ENCODE measurements at places on chromosomes 16 and 17. TPM values are rescaled to one million over a fixed set of nuclear protein-coding genes. Genes with fewer than 3 reads are reported as not detected.
A peak's percentile ranks its signal among the peaks of the same experiment; 100 is the strongest.

GRCh38 chr17:31015639-31016038 is 44.8 kb downstream of the RNF135 start:
- no peak overlapping the region for H3K4me3 ChIP-seq
- peak; percentile 17 for DNase-seq
- H3K36me3 ChIP-seq, result no peaks in the 10 kb centered on the region
- no peak overlapping the region for H3K27ac ChIP-seq

DNA sequence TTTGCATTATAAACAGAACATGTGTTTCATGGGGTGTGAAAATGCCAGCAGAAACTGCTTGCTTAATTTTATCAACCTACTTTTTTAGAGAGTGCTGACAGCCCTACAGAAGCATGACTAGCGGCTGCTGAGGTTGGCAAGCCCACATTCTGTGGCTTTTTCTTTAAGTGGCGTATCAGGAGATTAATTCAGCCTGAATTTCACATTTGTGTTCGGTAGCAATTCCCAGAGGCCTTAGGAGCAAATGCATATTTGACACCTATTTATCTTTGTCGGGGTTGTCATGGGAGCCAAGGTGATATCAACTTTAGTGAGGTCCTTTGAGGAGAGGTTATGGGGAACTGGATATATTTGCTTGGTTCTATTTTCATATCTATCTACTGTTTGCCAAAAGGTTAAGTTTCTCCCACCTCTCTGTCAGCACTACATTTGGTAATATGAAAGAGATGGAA is 140.9 kb downstream of the KCNJ2 start:
- no peaks in the 10 kb centered on the region for H3K27me3 ChIP-seq
- DNase-seq, result no peak
- peaks cover 19% of the 10 kb centered on the region for H3K4me1 ChIP-seq
- no peak overlapping the region for H3K4me3 ChIP-seq
- H3K36me3 ChIP-seq, result no peaks in the 10 kb centered on the region
- H3K27ac ChIP-seq, result no peak overlapping the region

SCARF1 gene
- 4.9 TPM for total RNA-seq

- H3K4me3 ChIP-seq, result no peak overlapping the region
- peaks cover 11% of the 10 kb centered on the region for H3K36me3 ChIP-seq
- 0 out of 2 replicates have a peak, but pooled peaks cover 3% of the 10 kb centered on the region for H3K4me1 ChIP-seq
- DNase-seq, result no peak
These were observed 109.4 kb downstream of the BANP start for GRCh38 chr16:88060524-88061219.

NTN1 gene
- 3.1 TPM for total RNA-seq

DNA sequence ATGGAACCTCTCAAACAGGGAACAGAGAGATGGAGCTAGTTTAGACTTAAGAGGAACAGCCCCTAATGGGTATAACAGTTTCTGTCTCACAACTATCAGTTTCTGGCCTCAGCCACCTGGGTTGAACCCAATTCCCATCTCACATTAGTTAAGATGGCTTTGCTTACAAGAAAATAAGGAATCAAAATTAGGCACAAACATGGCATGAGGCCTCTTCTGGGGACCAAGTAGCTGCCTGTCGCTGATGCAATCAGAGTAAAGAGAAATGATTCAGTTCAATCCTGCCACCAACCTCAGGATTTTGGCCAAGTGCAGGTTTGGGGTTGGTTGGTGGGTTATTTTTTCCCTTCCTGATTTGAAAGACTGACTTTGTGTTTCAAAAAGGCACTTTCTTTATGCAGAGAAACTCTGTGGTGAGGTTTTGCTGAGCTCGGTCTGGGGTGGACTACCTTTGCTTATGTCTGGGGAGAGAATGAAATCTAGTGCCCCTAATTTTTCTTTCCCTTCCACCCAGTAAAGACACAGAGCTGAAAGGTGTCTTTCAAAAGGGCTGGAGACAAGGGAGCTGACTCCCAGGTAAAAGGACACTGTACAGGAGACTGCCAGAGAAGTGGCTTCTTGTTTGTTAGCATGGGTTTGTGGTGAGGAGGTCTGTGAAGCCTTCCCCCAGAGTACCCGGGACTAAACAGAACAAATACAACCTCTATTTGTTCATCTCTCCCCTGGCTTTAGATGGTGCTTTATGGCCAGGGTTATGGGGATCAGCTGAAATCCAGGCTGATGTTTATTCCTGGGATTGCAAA is 44.8 kb upstream of the NFAT5 start:
- H3K4me3 ChIP-seq, result no peak overlapping the region
- H3K4me1 ChIP-seq, result peaks cover 8% of the 10 kb centered on the region
- H3K36me3 ChIP-seq, result 0 out of 2 replicates have a peak, but pooled peaks cover 2% of the 10 kb centered on the region
- no peak for DNase-seq
